ENCODE measurements at places on chromosomes 7 and 10.

- no peak for DNase-seq
Observed at GRCh38 chr7:148116195-148116594, 474.4 kb upstream of the C7orf33 start.

DNA sequence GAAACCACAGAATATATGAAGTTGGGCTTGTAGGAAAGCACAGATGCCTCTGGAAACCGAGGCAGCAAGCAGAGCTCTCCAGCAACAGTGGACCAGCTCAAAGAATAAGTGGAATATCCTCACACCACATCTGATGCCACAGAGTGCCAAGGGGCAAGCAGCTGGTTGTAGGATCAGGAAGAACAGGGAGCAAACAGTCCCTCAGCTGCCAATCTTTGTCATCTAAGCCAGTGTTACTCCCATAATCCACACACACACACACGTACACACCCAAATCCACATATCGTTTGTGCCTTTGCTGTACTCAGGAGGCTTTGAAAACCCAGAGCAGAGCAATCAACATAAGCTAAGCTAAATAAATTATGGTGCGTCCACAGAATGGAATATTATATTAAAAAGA, 20.7 kb upstream of the SEC24C start:
- DNase-seq, result no peak

DNA sequence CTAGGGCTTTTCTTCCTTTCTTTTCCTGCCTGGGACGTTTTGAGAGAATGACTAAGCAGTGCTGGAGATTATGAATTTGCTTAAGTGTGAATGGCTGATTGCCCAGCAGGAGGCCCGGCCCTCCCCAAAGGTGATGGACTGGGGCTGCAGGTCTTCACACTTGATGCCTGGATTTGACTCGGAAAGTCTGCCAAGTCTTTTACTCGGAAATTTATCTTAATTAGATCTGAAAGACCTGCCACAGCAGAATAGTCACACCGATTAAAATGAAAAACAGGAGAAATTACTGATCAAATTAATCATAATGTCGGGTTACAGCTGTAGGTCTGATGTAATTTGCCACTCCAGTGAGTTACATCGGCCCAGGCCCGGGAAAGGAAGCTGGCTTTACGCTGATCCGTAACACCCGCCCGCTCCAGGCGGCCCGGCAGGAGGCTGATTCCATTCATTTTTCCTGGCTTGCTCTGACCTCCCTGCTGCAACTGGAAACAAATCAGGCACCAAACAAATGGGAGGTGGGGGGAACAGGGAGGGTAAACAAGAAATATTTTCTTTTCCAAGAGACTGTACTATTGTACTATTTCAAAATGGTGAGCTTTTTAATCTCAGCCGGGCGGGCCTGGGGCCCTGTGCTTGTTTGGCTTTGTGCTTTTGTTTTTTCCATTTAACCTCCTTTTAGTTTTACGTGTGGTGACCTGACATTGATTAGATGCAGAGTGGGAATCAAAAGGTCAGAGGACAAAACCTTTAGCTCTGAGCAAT, 212.4 kb upstream of the YAE1 start:
- peak; percentile 88 for DNase-seq

DNA sequence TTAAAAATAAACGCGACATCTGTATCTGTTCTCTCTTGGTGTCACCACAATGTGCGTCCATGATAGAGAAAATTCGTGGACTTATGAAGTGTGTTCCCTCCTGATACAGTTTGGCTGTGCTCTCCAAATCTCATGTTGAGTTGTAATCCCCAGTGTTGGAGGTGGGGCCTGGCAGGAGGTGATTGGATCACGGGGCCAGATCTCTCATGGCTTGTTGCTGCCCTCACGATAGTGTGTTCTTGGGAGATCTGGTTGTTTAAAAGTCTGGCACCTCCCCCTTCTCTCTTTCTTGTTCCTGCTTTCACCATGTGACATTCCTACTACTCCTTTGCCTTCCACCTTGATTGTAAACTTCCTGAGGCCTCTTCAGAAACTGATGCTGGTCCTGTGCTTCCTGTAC, 229.4 kb upstream of the MYO3A start:
- no peak for DNase-seq
